ENCODE measurements at places on chromosomes 4 and X.

GRCh38 chrX:103774070-103774642 lies 2.5 kb upstream of the PLP1 start:
- DNase-seq, result peak; percentile 11

DNA sequence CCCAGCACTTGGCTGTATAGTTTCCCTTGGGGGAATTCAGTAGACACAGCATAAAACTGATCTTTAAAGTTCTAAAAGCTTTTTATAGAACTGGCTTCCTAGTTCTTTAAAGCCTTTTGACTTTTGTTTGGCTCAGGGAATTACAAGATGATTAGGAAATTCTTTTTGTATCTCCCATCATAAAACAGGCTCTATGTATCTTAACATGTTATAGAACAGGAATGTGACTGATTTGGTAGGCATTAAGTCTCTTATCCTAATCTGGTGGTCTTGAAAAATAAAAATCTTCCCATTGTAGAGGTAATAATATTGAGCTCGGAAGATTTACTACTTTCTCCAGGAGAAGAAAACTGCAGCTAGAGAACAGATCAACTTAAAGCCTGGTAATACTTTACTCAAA lies 262.7 kb downstream of the KCNIP4 start:
- no peak for DNase-seq

- no peak for DNase-seq
Observed at GRCh38 chr4:162015090-162015489, 148.7 kb downstream of the FSTL5 start.

GRCh38 chr4:143667461-143667860 lies 33.0 kb downstream of the FREM3 start:
- DNase-seq, result no peak

GRCh38 chrX:69387567-69388487 lies 116.3 kb upstream of the NALF2 start:
- no peak for DNase-seq

GRCh38 chrX:101347859-101348451 lies 587 bp downstream of the TIMM8A start:
- no peak for DNase-seq

DNA sequence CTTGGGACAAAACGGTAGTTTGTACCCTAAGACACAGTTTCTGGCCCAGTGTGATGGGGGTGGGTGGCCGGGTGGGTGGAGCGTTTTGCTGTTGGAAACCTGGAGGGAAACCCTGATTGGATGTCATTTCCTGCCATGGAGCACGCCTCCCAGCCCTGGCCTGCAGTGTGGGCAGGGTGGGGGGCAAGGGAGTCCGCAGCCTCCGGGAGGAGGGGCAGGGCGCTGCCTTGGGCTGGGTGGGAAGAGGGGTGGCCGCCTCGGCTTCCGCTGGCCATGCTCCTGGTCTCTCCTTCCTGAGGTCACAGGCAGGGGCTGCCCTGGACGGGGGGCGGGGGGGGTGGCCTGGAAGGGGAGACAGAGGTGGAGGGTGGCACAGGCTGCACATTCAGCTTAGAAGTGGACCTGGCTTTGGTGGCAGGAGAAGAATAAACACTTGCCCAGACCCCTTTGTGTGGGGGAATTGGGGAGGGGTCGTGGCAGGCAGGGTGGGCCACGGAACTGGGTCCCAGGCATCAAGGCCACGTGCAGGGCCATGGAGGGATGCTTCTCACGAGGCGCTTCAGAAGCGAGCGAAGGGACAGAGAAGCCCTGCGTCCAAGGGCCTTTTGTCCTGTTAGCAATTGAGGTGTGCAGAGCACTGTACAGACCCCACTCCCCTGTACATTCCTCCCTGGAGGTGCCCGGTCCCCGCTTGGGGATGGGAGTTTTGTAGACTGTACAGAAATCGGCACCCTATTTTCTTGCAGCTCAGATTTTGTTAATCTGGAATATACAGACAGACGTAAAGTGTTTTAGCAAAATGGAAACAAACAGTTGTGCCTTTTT lies 6.2 kb downstream of the NAT8L start:
- DNase-seq, result no peak

DNA sequence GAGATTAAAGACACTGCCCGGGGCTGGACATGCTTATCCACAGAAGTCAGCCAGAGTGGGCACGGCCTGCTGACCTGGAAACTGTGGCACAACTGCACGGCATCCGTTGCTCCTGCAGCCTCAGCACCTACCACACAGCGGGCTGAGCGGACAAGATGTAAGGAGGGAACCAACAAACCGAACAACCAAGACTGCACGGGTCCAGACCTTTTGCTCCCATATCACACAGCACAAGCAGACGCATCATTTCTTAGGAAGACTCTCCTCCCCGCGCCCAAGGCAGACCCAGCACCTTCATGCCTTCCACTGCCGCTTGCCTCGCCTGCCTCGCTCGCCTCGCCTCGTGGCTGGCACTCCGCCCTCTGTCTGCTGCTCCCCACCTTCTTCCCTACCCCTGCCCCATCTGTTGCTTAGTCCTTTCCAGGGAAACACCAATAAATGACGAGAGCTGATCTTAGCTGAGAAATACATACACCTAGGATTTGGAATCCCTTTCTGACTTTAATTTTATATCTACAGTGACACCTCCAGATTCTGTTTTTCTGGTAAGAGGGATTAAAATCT lies 79.0 kb downstream of the AFAP1 start:
- no peak for DNase-seq

DNA sequence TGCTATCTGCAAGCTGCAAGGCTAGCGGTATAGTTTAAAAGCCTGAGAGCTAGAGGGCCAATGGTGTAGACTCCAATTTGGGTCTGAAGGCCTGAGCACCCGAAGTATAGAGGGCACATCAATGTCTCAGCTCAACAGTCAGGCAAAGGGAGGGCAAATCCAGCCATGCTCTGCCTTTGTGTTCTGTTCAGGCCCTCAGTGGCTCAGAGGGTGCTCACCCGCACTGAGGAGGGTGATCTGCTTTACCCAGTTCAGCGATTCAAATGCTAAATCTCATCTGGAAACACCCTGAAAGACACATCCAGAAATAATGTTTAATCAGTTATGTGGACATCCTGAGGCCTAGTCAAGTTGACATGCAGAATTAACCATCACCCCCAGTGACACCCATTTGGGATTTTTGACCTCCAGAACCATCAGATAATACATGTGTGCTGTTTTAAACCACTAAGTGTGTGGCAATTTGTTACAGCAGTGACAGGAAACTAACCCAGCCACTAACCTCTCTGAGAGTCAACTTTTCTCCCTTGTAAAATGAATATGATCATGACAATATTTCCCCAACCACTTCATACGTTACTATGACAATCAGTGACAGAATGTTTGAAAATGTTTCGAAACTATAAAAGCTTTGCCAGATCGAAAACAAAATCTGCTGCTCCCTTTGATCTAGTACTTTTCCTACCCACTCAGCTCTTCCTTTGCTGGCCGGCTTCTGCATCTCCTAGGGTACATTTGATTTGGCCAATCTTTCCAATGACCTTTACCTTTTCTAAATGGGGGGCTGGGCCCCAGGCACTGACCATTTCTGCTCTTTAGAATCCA lies 8.4 kb upstream of the TBL1X start:
- no peak for DNase-seq

All from LNCaP clone FGC (cell line).